ENCODE measurements at places on chromosomes 1 and 21. TPM values are rescaled to one million over a fixed set of nuclear protein-coding genes. Genes with fewer than 3 reads are reported as not detected.

Gene OR2L8
- total RNA-seq, result not detected

Gene RALGPS2
- 49.6 TPM for total RNA-seq

Gene KCND3
- 0.13 TPM for total RNA-seq

Gene S100A2
- total RNA-seq, result 9.0 TPM

Gene MYCL
- total RNA-seq, result 0.32 TPM

Gene ADGRB2
- 3.9 TPM for total RNA-seq

Gene CD101
- not detected for total RNA-seq

Gene MR1
- 25.2 TPM for total RNA-seq

- no peak for DNase-seq
- H3K27ac ChIP-seq, result no peak overlapping the region
- no peaks in the 10 kb centered on the region for H3K27me3 ChIP-seq
Measured at GRCh38 chr1:57116871-57117270, 151.1 kb upstream of the C8B start.

DNA sequence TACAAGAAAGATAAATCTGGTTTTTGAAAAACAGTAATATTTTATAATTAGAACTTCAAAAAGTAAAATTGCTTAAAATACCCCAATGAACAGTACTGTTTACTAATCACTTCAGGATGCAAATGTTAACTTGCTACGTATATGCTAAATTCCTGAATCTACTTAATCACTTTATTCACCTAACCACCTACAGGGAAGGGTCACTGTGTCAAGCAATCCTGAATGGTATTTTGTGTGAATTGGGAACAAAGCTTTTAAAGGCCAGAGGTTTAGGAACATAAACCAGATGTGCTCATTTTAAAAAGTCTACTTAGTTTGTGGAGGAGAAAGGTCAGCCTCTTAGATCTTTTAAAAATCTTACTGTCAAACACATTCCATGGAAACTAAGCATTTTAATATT is 1143.0 kb upstream of the ADGRL2 start:
- no peak overlapping the region for H3K4me3 ChIP-seq
- no peak for DNase-seq
- no peaks in the 10 kb centered on the region for H3K27me3 ChIP-seq
- H3K27ac ChIP-seq, result no peak overlapping the region
- no peaks in the 10 kb centered on the region for H3K36me3 ChIP-seq
- H3K4me1 ChIP-seq, result no peaks in the 10 kb centered on the region

GRCh38 chr1:117110774-117111173 is 10.8 kb downstream of the TRIM45 start:
- DNase-seq, result peak; percentile 43
- no peak overlapping the region for H3K4me3 ChIP-seq
- no peaks in the 10 kb centered on the region for H3K36me3 ChIP-seq
- H3K27ac ChIP-seq, result no peak overlapping the region

DNA sequence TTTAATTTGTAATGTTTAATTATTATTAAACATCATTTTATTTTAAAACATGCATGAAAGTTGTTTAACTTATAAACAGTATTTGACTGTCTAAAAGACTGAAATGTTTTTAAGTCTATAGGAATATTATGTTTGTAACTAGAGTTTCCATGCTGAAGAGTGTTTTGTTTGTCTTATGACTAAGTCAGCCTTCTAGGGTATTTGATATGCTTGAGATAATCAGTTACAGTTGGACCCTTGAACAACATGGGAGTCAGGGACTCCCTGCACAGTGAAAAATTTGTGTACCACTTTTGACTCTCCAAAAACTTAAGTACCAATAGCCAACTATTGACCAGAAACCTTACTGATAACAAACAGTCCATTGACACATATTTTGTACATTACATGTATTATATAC is 45.5 kb upstream of the KANK4 start:
- no peak overlapping the region for H3K27ac ChIP-seq
- no peak for DNase-seq
- no peaks in the 10 kb centered on the region for H3K36me3 ChIP-seq
- no peaks in the 10 kb centered on the region for H3K4me1 ChIP-seq
- no peaks in the 10 kb centered on the region for H3K27me3 ChIP-seq
- no peak overlapping the region for H3K4me3 ChIP-seq

GRCh38 chr1:234611225-234611846 is 1.4 kb upstream of the IRF2BP2 start:
- peak overlapping the region; percentile 64 for H3K4me3 ChIP-seq
- peaks cover 22% of the 10 kb centered on the region for H3K36me3 ChIP-seq
- H3K4me1 ChIP-seq, result peaks cover 43% of the 10 kb centered on the region
- H3K27me3 ChIP-seq, result no peaks in the 10 kb centered on the region
- peak; percentile 89 for DNase-seq

GRCh38 chr1:46506470-46507219 is 17.0 kb downstream of the DMBX1 start:
- H3K36me3 ChIP-seq, result no peaks in the 10 kb centered on the region
- peak; percentile 73 for DNase-seq
- no peak overlapping the region for H3K4me3 ChIP-seq

DNA sequence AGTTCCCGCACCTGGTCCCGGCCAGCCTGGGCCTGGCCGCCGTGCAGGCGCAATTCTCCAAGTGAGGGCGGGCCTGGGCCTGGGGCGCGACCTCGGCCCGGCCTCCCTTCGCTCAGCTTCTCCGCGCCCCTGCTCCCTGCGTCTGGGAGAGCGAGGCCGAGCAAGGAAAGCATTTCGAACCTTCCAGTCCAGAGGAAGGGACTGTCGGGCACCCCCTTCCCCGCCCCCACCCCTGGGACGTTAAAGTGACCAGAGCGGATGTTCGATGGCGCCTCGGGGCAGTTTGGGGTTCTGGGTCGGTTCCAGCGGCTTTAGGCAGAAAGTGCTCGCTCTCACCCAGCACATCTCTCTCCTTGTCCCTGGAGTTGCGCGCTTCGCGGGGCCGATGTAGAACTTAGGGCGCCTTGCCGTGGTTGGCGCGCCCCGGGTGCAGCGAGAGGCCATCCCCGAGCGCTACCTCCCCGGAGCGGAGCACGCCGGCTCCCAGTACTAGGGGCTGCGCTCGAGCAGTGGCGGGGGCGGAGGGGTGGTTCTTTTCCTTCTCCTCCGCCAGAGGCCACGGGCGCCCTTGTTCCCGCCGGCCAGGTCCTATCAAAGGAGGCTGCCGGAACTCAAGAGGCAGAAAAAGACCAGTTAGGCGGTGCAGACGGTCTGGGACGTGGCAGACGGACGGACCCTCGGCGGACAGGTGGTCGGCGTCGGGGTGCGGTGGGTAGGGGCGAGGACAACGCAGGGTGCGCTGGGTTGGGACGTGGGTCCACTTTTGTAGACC is 1.2 kb downstream of the OLIG1 start:
- H3K4me1 ChIP-seq, result no peaks in the 10 kb centered on the region
- peak overlapping the region; percentile 56 for H3K4me3 ChIP-seq
- H3K27me3 ChIP-seq, result peaks cover 87% of the 10 kb centered on the region
- no peaks in the 10 kb centered on the region for H3K36me3 ChIP-seq
- DNase-seq, result peak; percentile 13

DNA sequence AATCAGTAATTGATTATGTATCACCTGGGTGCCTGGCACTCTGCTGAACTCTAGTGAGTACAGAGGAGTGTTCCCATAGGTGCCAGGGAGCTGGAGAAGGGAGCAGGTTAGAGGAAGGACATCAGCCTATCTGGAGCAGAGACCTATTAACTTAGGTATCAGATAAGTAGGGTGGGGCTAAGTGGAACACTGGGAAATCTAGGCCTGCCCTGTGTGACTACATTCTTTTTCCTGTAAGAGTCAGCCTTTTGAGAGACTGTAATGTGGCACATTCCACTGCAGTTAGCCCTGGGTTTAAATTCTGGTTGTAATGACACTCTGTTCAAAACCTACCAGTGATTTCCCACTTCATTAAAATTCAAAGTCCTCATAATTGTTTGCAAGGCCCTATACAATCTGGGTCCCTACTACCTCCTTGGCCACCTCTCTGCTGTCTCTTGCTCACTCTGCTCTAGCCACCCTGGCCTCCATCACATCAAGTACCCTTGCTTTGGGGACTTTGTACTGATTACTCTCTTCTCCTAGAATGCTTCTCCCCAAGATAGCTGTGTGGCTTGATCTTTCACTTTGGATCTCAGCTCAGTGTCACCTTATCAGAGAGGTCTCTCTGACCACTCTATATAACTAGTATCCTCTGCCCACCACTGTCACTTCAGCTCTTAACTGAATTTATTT is 12.9 kb downstream of the STX12 start:
- H3K4me1 ChIP-seq, result peaks cover 39% of the 10 kb centered on the region
- H3K36me3 ChIP-seq, result peaks cover 11% of the 10 kb centered on the region
- no peak overlapping the region for H3K4me3 ChIP-seq
- DNase-seq, result peak; percentile 72
- H3K27me3 ChIP-seq, result no peaks in the 10 kb centered on the region

DNA sequence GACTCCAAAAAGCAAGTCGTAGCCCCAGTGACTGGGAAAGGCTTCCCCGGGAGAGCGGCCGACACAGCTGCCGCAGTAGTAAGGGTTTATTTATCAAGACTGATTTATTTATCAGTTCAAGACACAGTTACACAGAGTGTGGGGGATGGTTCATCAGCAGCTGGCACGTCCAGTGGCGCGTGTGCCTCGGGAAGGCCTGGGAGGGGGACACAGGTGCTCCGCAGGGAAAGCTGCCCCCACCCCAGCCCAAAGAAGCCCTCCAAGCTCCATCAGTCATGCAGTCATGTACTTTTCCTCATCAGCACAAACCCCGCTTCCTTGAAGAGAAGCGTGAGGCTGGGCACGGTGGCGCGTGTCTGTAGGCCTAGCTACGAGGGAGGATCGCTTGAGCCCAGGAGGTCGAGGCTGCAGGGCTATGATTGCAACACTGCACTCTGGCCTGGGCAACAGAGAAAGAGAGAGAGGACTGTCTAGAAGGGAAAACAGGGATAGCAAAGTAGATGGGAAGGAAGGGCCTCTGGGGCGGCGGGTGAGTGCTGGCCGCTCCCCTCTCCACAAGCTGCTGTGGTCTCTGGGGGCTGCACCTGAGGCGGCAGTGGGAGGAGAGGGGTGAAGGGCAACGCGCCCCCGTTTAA is 53.2 kb downstream of the PRKCZ start:
- H3K4me1 ChIP-seq, result no peaks in the 10 kb centered on the region
- DNase-seq, result no peak
- no peak overlapping the region for H3K4me3 ChIP-seq

DNA sequence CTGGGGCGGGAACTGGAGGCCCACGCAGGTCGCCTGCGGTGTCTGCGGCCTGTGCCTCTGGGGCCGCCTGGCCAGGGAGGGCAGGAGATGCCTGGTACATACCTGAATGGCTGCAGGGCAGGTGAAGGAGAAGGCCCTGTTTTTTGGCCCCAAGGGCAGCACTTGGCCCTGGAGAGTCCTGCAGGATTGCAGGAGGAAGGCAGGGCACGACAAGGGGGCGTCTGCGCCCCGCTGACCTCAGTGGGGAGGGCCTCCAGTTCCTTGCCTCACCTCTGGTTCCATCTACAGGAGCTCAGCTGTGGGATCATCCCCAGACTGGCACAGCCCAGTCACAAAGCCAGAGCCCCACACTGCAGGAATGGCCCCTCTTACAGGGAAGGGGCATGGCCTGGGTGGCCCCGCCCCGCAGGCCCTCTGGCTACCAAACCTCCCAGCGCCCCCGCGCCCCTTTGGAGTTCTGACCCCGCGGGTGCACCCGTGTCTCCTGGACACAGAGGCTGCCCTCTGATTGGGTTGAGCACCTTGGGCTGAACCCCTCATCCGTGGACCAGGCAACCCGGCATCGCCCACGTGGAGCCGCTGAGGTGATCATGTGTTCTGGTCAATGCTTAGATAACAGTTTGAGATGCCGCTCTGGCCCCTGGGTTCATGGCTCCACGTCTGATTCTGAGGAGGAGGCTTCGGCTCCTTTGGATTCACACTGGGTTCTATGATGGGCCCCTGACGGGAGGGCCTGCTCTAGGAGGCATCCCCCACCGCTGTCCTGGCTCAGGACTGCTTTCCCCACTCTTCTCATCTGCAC is 1.3 kb upstream of the PEX10 start:
- peaks cover 5% of the 10 kb centered on the region for H3K27me3 ChIP-seq
- peak overlapping the region; percentile 91 for H3K4me3 ChIP-seq
- no peak for DNase-seq
- H3K27ac ChIP-seq, result no peak overlapping the region
- H3K36me3 ChIP-seq, result no peaks in the 10 kb centered on the region

- no peaks in the 10 kb centered on the region for H3K36me3 ChIP-seq
- DNase-seq, result no peak
- peaks cover 41% of the 10 kb centered on the region for H3K4me1 ChIP-seq
Measured at GRCh38 chr1:113392541-113393128, 2.3 kb downstream of the MAGI3 start.

GRCh38 chr1:90176530-90176929 is 181.6 kb downstream of the ZNF326 start:
- H3K27me3 ChIP-seq, result no peaks in the 10 kb centered on the region
- no peaks in the 10 kb centered on the region for H3K4me1 ChIP-seq
- no peak for DNase-seq
- H3K36me3 ChIP-seq, result no peaks in the 10 kb centered on the region
- no peak overlapping the region for H3K4me3 ChIP-seq

GRCh38 chr1:187092104-187092503 is 263.4 kb downstream of the PLA2G4A start:
- H3K4me3 ChIP-seq, result no peak overlapping the region
- H3K27ac ChIP-seq, result no peak overlapping the region
- no peaks in the 10 kb centered on the region for H3K36me3 ChIP-seq
- H3K27me3 ChIP-seq, result no peaks in the 10 kb centered on the region
- DNase-seq, result no peak

DNA sequence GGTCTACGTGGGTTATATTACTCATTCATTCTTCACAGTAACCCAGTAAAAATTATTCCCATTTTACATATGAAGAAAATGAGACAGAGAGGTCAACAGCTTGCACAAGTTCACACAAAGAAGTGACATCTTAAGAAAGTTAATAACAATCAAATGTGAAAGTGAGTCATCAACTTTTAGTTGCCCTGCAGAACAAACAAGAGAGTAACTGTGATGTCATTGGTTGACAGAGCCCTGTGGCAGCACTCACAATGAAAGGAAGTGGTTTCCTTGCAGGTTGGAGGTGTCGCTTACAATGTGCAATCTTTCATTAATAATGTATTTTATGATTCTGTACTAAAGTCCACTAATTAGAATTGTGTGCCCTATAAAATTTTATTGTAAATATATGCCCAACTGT is 369.6 kb downstream of the RYR2 start:
- no peaks in the 10 kb centered on the region for H3K4me1 ChIP-seq
- no peak overlapping the region for H3K27ac ChIP-seq
- H3K36me3 ChIP-seq, result no peaks in the 10 kb centered on the region
- H3K4me3 ChIP-seq, result no peak overlapping the region

GRCh38 chr1:160608057-160608456 is 28.8 kb upstream of the CD84 start:
- H3K36me3 ChIP-seq, result no peaks in the 10 kb centered on the region
- no peak for DNase-seq
- no peaks in the 10 kb centered on the region for H3K4me1 ChIP-seq
- H3K27ac ChIP-seq, result no peak overlapping the region
- H3K27me3 ChIP-seq, result peaks cover 30% of the 10 kb centered on the region
- H3K4me3 ChIP-seq, result no peak overlapping the region

All from GM23248 (cell line).